Right cardiac atrium (tissue), 5 donors: ENCODE measurements at places on chromosomes 1 and 21. TPM values are rescaled to one million over a fixed set of nuclear protein-coding genes. Genes with fewer than 3 reads are reported as not detected.
A peak's percentile ranks its signal among the peaks of the same experiment; 100 is the strongest.

The ANKRD65 gene
- total RNA-seq, result 2.7 TPM

DNA sequence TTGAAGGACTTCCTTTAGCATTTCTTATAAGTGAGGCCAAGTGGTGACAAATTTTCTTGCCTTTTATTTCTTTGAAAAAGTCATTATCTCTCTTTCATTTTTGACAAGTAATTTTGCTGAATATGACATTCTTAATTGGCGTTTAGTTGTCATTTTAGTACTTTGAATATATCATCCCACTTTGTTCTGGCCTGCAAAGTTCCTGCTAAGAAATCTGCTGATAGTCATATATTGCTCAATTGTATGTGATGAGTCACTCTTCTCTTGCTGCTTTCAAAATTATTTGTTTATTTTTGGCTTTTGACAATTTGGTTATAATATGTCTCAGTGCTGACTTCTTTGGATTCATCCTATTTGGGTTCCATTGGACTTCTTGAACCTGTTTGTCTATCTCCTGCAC, 312.6 kb downstream of the DUSP10 start:
- no peak for DNase-seq

DNA sequence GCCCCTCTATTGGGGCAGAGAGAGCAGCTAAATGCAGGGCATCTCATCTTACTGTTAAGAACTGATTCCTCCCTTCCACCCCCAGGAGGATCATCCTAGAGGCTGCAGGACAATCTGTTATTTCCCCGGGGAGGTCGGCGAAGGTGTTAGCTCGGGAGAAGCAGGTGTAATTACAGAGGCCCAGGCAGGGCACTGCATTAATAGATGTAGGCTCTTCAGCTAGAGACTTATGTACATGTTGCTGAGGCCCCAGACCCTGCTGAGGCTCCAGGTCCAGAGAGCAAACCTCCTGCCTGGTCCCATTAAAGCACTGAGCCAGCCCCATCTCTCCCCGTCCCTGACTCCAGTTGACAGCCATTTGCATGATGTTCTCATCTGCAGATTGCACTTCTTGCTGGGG, 320.3 kb upstream of the VAMP3 start:
- DNase-seq, result no peak

- DNase-seq, result peak; percentile 88
Observed at GRCh38 chr1:16612332-16613172, 812 bp downstream of the NBPF1 start.

- DNase-seq, result peak; percentile 53
Observed at GRCh38 chr1:40315795-40316594, 1.1 kb downstream of the COL9A2 start.

The GPX7 gene
- 9.7 TPM for total RNA-seq

The ITGB3BP gene
- 16.7 TPM for total RNA-seq
